ENCODE measurements at places on chromosomes 12 and 14. TPM values are rescaled to one million over a fixed set of nuclear protein-coding genes. Genes with fewer than 3 reads are reported as not detected.
A peak's percentile ranks its signal among the peaks of the same experiment; 100 is the strongest.

GRCh38 chr12:110048242-110049027 is at the start of gene C12orf76:
Gene C12orf76, minus strand, starts transcription at chr12:110048522. Its CDS starts 27 bp downstream, at chr12:110048495.
- DNase-seq, result peak; percentile 93

- DNase-seq, result no peak
Observed at GRCh38 chr12:7207866-7208625, 18.6 kb downstream of the PEX5 start.

DNA sequence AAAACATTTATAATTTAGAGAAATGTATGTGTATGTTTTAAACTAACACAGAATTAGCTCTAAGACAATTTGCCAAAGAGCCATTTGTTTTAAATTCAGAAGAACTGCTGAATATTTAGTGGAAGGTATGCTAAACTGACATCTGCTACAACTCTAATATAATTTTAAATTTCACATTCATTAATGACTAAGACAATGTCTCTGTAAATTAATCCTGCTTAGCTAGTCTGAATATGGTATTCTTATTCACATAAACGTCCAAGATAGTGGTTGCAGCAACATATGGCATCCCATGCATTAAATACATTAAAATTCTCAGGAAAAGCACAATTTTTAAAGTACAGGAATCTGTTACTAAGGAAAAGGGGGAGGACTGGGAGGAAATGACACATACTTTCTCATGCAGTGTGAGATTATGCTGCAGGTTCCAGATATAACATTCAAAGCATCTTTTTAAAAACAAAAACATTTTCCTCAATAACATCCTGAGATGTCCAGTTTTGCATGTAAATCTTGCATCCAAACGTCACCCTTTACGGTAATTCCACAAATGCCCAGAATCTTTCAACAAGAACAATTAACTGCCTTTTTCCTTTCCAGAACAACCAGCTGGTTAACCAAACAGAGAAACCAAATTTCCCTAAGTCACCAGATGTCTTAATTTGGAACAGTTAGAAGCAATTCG is 26.9 kb downstream of the WDR89 start:
- no peak for DNase-seq

- no peak for DNase-seq
Observed at GRCh38 chr12:83527810-83528209, 841.1 kb downstream of the TMTC2 start.

- DNase-seq, result no peak
Observed at GRCh38 chr14:68695856-68696255, 97.0 kb downstream of the ZFP36L1 start.

DNA sequence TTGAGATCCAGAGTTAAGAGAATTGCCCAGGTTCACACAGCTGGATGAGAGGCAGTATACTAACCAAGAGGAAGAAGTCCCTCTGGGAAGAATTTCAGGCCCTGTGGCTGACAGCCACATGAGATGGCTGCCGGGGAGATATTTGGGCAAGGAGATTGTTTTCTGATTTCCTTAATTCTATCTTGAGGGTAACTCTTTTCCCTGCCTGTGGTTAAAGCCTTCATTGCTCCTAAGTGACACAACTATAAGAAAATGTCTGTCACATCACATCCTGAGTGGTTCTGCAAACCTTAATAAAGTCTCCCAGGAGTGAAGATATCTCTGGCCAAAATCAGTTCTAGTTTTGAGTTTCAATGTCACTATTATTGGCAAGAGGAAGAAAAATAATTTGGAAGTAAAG is 9.6 kb downstream of the ARHGDIB start:
- DNase-seq, result no peak

DNA sequence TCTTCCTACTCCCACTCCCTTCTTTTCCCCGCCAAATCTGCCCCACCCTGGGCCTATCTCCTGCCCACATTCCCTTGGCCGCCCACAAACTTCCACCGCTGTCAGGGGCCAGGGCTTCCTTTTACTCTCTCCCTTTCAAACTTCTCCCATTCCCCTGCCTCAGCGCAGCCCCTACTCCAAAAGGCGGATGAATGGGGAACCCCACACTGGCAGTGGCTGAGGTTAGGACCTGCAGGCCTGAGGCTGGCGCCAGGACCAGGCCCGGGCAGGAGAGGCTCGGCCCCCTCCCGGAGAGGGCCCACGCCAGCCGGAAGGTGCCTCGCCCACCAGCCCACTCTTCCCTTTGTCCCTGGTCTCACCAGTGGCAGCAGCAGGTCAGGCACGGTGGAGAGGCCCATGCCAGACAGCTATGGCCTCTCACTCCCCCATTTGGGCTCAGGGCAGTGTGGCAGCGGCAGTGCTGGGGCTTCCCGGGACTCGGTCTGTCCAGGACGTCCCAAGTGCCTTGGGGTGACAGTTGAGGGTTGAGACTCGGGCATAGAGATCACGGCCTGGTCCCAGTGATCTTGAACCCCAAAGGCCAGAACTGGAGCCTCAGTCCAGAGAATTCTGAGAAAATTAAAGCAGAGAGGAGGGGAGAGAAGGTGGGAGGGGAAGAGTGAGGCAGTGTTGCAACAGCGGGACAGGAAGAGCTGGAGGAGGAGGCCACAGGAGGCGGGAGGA is at the start of gene TNFRSF1A:
TNFRSF1A (minus strand) TSS at position 660 of the 723 bp plus-strand sequence; CDS start at position 398, 262 bp downstream.
- peak; percentile 65 for DNase-seq

GRCh38 chr12:92136026-92136730 is 9.5 kb downstream of the BTG1 start:
- no peak for DNase-seq

DNA sequence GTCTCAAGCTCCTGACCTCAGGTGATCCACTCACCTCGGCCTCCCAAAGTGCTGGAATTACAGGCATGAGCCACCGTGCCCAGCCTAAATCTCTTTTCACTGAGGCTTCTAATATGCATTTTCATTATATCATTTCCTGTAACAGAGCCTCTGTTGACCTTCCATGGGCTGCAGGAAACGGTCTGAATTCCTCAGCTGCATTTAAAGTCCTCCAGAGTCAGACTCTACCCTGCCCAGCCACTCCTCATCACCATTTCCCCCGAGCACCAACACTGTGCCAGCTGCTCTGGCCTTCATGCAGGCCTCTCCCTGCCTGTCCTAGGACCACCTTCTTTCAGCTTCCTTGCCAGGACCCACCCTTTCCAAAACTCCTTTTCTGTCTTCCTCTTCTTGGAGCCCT is 9.8 kb upstream of the NFKBIA start:
- no peak for DNase-seq

DNA sequence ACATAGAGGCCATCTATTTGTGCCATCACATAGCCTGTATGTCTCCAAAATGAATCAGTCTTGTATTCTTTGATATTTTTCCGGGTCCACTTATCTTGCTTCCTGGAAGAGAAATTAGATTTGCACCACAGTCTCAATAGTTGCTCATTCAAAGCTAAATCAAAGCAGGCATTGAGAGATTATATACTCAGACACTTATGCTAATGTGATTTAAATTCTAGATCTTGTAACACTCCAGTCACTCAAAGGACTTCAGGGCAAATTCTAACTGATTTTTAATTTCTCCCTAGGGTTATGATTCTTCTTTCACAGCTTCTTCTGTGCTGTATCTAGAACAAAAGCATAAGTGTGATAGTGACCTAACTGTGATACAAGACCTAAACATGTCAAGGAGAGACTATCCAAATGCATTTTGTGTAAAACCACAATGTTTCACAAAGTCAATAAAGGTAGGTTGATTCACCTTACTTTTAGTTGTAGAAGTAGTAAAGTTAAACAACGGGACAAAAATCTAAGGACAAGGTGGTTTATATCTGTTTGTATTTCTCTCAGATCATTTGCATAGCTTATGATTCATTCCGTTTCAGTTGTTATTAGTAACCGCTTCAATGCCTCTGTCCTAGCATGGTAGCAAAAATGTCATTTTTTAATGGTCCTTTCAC is 26.8 kb downstream of the PLBD1 start:
- DNase-seq, result no peak

DNA sequence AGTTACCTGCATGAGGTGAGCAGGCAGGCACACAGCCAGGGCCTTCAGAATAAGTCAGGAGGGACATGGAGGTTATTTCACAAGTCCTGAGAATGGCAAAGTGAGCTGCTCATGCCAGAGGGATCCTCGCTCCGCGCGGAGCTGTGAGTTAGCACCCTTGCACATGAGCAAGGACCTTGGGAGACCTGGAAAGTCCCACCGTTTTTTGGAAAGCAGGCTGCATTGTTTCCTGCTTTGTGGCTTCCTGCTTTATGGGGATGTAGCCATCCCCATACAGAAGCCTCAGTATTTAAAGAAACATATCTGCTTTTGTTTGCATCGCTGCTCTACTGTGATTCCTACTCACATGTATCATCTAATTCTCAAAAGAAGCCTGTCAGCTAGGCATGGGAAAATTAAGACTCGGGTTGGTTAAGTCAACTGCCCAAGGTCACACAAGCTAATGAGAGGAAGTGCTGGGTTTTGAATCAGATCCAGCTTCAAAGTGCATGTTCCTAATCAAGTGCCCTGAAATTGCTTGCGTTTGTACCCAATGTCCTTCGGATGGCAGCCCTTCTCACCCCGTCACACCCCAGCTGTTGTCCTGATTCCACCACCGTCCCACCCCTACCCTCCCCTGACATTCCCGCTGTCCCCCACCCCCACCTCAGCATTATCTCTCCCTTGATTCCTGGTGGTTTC is 106.2 kb downstream of the CRACR2A start:
- DNase-seq, result no peak

DNA sequence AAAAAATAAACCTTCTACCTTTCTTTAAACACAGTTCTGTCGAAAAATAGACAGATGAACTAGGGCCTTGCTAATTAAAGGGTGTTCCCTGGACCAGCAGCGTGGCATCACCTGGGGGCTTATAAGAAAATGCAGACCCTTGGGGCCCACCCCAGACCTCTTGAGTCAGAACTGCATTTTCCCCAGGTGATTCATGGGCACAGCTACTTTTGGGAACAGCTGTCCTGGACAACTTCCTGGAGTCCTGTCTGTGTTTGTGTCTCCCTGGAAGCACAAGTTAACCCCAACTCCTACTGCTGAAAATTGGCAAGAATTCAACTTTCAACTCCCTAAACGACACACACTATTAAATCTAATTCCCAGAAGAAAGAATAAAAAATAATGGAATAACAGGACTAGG is 17.8 kb downstream of the FBLN5 start:
- DNase-seq, result no peak

DNA sequence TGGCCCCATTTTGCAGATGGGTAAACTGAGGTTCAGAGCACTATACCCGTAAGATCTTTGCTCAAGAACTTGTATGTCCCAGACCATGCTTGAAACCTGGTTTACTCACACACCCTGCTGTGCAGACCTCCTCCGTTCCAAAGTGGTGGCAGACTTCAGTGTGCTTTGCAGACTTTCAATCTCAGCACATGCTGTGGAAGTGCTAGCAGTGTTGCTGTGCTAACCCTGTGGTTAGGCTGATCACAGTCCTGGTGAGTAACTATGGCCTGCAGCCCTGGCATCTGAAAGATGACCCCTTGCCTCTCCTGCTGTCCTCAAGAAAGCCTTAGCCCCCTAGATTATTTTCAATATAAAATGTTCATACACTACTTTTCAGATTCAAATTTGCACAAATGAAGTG is 450.6 kb downstream of the DPF3 start:
- DNase-seq, result no peak

DNA sequence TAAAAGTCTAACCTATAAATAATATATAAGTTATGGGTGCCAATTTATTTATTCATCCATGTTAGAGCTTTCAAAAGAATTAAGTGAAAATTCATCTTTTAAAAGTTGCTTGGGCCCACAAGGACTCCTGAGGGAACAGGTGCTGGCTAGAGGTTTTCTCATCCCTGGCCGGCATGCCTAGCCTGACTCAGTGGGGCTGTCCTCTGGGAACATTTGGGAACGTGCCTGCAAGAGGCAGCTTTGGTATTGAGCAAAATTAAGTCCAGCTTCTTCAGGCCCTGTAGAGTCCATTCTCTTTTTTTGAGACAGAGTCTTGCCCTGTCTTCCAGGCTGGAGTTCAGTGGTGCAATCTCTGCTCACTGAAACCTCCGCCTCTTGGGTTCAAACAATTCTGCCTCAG is 44.7 kb downstream of the SPTB start:
- no peak for DNase-seq

GRCh38 chr12:21566907-21567394 is 37.7 kb downstream of the GYS2 start:
- no peak for DNase-seq

GRCh38 chr12:59833408-59833807 is 237.6 kb downstream of the SLC16A7 start:
- no peak for DNase-seq

- DNase-seq, result peak; percentile 67
Observed at GRCh38 chr12:48995086-48995879, 3.9 kb downstream of the DDN start.

DNA sequence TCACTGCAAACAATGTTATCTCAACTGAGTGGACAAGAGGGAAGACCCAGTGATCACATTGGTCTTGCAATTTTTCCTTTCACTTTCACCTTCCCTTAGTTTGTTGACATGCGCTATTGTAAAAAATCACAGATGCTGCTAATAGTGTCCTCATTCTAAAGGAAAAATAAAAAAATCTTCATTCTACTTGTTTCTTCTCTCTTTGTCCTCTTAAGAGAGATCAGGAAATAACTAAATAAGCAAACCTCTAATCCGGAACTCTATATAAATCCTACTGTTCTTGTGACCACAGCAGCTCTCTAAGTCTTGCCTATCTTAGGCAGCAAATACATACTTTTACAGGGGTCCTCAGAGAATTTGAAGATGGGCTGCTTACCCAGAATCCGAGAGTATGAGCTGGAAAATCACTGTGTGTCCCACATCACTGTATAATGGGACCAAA is 257.7 kb downstream of the NAV3 start:
- DNase-seq, result no peak

DNA sequence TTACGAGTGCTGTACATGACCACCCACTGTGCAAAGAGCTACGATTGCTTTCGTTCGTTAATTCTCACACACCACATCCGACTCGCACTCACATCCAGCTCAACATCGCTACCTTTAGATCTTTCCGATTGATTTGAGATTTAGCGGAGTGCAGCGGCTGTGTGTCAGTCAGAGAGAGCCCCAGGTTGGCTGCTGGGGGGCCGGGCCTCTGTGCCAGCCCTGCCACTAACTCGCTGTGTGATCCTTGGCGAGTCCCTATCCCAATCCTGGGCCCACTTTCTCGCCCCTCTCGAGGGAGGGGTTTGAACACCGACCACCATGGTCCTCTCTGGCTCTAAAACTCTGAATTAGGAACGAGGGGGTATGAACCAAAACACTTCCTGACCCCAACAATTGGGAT is 8.6 kb downstream of the DLK1 start:
- DNase-seq, result no peak

- peak; percentile 83 for DNase-seq
Observed at GRCh38 chr12:1130164-1130563, 139.1 kb downstream of the ERC1 start.

DNA sequence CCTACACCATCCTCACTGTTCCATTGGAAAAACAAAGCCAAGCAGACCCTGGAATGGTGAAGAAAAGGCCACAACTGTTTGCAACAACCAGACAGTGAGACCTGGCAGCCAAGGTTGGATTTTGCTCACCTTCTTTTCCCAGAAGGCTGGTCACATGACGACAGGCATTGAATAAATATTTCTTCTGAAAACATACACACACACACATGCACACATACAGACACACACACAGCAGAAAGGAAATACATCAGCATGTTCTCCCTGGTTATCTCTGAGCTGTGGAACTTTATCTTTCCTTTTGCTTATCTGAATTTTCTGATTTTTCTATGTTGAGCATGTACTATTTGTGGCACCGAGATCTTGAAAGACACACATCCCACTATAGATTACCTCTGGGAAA is 38.0 kb upstream of the CCDC60 start:
- DNase-seq, result no peak

The INSM2 gene
- total RNA-seq, result not detected

The IQSEC3 gene
- not detected for total RNA-seq

The EPYC gene
- not detected for total RNA-seq

The GATC gene
- 38.5 TPM for total RNA-seq

The LRTM2 gene
- not detected for total RNA-seq

The NUDT4 gene
- 70.1 TPM for total RNA-seq

The RASSF9 gene
- total RNA-seq, result not detected

The TBX3 gene
- 17.2 TPM for total RNA-seq

The ATXN7L3B gene
- 23.8 TPM for total RNA-seq
